ENCODE measurements at places on chromosomes 12 and 14. TPM values are rescaled to one million over a fixed set of nuclear protein-coding genes. Genes with fewer than 3 reads are reported as not detected.

The LRTM2 gene
- total RNA-seq: 0.05 TPM

The ANKRD33 gene
- not detected for total RNA-seq

The SLC25A29 gene
- total RNA-seq: 8.9 TPM

The NEUROD4 gene
- not detected for total RNA-seq

The PTPN6 gene
- total RNA-seq: 12.9 TPM

The GPR162 gene
- total RNA-seq: 1.1 TPM

The PLEKHD1 gene
- total RNA-seq: not detected

The SLC8B1 gene
- total RNA-seq: 9.5 TPM

The SPTB gene
- 2.5 TPM for total RNA-seq

The NXPH4 gene
- total RNA-seq: 5.1 TPM

The NR1H4 gene
- not detected for total RNA-seq

The HHIPL1 gene
- 0.16 TPM for total RNA-seq

The TMCC3 gene
- total RNA-seq: 1.1 TPM

The CLECL1 gene
- not detected for total RNA-seq

The VRTN gene
- not detected for total RNA-seq

The GARIN6 gene
- not detected for total RNA-seq

The REM2 gene
- total RNA-seq: 0.36 TPM

The SLC6A13 gene
- 0.92 TPM for total RNA-seq

The KLRK1 gene
- not detected for total RNA-seq

The NFE2 gene
- not detected for total RNA-seq

The TAC3 gene
- not detected for total RNA-seq

The RTN1 gene
- not detected for total RNA-seq

The RFX4 gene
- total RNA-seq: not detected

The DHRS2 gene
- total RNA-seq: 6.1 TPM

The CLEC4A gene
- total RNA-seq: not detected

The TMEM233 gene
- total RNA-seq: 0.29 TPM

The PZP gene
- not detected for total RNA-seq

The LMO3 gene
- not detected for total RNA-seq
